ENCODE measurements at places on chromosomes 7 and 10.
A peak's percentile ranks its signal among the peaks of the same experiment; 100 is the strongest.

- H3K27me3 ChIP-seq = no peaks in the 10 kb centered on the region
- H3K4me3 ChIP-seq = no peak overlapping the region
- no peak overlapping the region for H3K27ac ChIP-seq
- no peak for DNase-seq
These were observed 81.6 kb downstream of the NPY start for GRCh38 chr7:24365606-24366005.

DNA sequence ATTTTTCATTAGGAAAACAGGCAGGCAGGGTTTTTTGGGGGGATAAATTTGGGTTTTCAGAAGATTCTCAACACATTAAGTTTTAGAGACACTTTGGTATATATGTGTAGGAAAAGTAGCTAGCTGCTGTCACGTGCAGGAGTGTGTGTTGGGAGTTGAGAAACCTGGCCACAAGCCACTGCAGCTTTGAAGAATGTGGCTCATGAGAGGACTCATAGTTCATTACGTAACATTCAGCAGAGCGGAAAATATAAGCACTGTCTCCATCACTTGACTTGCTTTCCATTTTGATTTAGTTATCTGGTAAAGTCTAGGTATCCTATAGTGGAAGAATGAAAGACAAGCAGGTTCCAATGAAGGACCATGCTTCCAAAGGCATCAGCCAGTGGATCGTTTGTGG is 31.2 kb downstream of the SMNDC1 start:
- no peaks in the 10 kb centered on the region for H3K36me3 ChIP-seq
- peak; percentile 30 for DNase-seq
- peak overlapping the region; percentile 63 for H3K27ac ChIP-seq
- H3K27me3 ChIP-seq = no peaks in the 10 kb centered on the region

DNA sequence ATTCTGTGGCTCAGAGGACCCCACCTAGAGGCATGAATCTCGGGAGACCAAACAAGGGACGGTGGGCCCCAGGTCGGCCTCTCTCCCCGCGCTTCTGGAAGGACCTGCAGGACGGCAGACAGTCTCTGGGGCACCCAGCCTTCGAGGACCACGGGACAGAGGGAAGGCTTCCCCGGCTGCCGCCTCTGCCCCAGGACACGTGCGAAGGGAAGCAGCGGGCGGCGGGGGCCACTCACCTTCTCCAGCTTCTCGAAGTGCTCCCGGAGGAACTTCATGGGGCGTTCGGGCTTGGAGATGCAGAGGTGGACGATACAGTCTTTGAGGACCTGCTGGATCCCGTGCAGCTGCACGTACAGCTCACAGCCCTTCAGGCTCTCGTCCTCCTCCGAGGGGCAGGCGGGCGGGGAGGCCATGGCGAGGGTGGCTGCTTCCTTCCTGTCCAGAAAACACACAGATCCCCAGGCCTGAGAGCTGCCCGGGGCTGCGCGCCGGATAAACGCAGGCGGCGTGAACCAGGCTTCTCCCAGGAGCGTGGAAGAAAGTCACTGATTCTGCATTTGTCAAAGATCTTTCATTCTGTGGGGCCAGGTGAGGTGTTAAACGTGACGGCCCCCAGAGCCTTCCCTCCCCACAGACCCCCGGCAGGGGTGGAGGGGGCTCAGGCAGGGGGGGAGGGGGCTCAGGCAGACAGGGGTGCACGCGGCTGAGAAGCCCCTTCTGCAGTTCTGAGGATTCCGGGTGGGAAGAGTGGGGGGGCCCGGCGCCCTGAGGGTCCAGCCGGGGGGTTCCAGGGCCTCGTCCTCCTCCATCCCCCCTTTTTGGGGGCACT is 15.2 kb upstream of the DNAAF5 start:
- no peak overlapping the region for H3K27ac ChIP-seq
- DNase-seq = no peak
- no peaks in the 10 kb centered on the region for H3K27me3 ChIP-seq
- H3K4me3 ChIP-seq = peak overlapping the region; percentile 65
- no peaks in the 10 kb centered on the region for H3K36me3 ChIP-seq
- peaks cover 9% of the 10 kb centered on the region for H3K4me1 ChIP-seq

GRCh38 chr7:24609570-24609969 is 36.3 kb downstream of the PALS2 start:
- H3K36me3 ChIP-seq = no peaks in the 10 kb centered on the region
- H3K4me3 ChIP-seq = no peak overlapping the region
- no peaks in the 10 kb centered on the region for H3K4me1 ChIP-seq
- no peak overlapping the region for H3K27ac ChIP-seq
- no peaks in the 10 kb centered on the region for H3K27me3 ChIP-seq

GRCh38 chr7:68542831-68543230 is 1055.4 kb upstream of the AUTS2 start:
- no peaks in the 10 kb centered on the region for H3K36me3 ChIP-seq
- no peak overlapping the region for H3K4me3 ChIP-seq
- no peak for DNase-seq
- no peaks in the 10 kb centered on the region for H3K27me3 ChIP-seq

DNA sequence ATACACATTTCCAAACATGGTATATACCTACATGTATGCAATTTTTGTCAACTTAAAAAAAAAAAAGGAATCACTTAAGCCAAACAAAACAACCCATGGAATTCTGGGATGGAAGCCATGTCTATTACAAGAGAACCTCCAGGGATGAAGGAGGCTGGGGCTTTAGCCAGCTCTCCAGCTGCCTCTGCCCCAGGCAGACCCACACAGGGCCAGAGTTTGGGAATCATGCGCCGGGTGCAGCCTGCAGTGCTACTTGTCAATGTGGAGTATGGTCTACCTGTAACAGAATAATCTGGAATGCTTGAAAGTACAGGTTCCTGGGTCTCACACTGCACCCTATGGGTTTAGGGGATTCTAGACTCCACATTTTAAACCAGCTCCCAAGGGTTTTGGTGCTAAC is 10.8 kb downstream of the ATP6V0E2 start:
- H3K27me3 ChIP-seq = no peaks in the 10 kb centered on the region
- H3K4me1 ChIP-seq = peaks cover 3% of the 10 kb centered on the region
- no peak overlapping the region for H3K27ac ChIP-seq

DNA sequence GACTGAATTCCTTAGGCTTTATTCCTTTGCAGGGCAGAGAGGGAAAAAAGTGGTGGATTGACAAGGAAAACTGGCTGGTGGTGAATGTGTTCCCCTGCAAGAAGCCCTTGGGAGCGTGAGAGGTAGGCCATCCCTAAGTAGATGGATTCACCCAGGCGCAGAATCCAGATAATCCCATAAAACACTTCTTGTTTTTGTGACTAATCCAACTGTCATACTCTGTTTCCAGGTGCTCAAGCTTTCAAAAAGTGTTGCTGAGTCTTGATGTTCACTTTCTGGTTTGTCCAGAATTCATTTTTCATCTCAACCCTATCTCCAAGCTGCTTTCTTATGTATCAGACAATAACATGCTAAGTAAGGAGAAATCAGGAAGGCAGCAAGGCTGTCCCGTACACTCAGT is 250.8 kb upstream of the HABP2 start:
- H3K27me3 ChIP-seq = no peaks in the 10 kb centered on the region
- H3K4me3 ChIP-seq = no peak overlapping the region
- DNase-seq = no peak
- H3K36me3 ChIP-seq = no peaks in the 10 kb centered on the region
- H3K4me1 ChIP-seq = no peaks in the 10 kb centered on the region
- H3K27ac ChIP-seq = no peak overlapping the region

Measured in thoracic aorta (tissue), 2 donors.